Left cardiac atrium (tissue), 4 donors: ENCODE measurements at places on chromosomes 7 and 10. TPM values are rescaled to one million over a fixed set of nuclear protein-coding genes. Genes with fewer than 3 reads are reported as not detected.

- no peak for DNase-seq
Observed at GRCh38 chr10:124962421-124962820, 20.5 kb downstream of the ZRANB1 start.

DNA sequence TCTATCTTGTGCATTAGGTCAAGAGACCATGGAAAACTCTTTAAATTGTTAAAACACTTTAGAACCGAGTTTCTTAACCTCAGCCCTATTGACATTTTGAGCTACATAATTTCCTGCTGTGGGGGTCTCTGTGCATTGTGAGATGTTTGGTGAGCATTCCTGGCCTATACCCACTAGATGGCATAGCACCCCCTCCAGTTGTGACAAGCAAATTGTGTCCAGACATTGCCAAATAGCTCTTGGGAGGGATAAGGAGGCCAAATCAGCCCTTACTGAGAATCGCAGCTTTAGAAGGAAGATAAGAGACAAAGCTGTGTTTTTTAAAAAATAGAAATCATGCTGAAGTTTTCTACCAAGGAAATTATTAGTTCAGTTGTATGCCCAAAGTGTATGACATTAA, 1158.5 kb upstream of the C7orf33 start:
- DNase-seq = no peak

The DPY19L1 gene
- total RNA-seq = 25.9 TPM

GRCh38 chr7:119270045-119270464, 1002.9 kb upstream of the KCND2 start:
- no peak for DNase-seq

The POLL gene
- total RNA-seq = 16.2 TPM
